ENCODE measurements at places on chromosomes 7 and 10. TPM values are rescaled to one million over a fixed set of nuclear protein-coding genes. Genes with fewer than 3 reads are reported as not detected.

TMEM176A gene
- total RNA-seq: not detected

SP8 gene
- not detected for total RNA-seq

GOLGA7B gene
- total RNA-seq: 0.03 TPM

ZNF503 gene
- 19.7 TPM for total RNA-seq

ELAPOR2 gene
- total RNA-seq: 16.2 TPM

SLC18A2 gene
- under 0.01 TPM for total RNA-seq

AGMO gene
- total RNA-seq: 5.5 TPM

FFAR4 gene
- total RNA-seq: not detected

OR2F1 gene
- total RNA-seq: not detected

SMURF1 gene
- 33.0 TPM for total RNA-seq

MMRN2 gene
- 6.2 TPM for total RNA-seq

DNA2 gene
- 2.8 TPM for total RNA-seq

OR2A42 gene
- not detected for total RNA-seq

KLF14 gene
- not detected for total RNA-seq

SYNPO2L gene
- total RNA-seq: not detected

SLC26A3 gene
- total RNA-seq: not detected

COL28A1 gene
- total RNA-seq: 0.17 TPM

MOGAT3 gene
- total RNA-seq: not detected

CHAT gene
- not detected for total RNA-seq

CPA5 gene
- total RNA-seq: not detected

GIMAP5 gene
- total RNA-seq: not detected

C10orf143 gene
- total RNA-seq: 0.13 TPM

CCT6A gene
- 159 TPM for total RNA-seq

JAZF1 gene
- 9.7 TPM for total RNA-seq

DPP6 gene
- total RNA-seq: not detected

CYREN gene
- 42.9 TPM for total RNA-seq

CALML3 gene
- total RNA-seq: not detected

PPP2R2D gene
- total RNA-seq: 29.6 TPM

ZFAND4 gene
- 4.1 TPM for total RNA-seq

PRKG1 gene
- 27.2 TPM for total RNA-seq

SFXN3 gene
- total RNA-seq: 97.7 TPM

IFIT1B gene
- not detected for total RNA-seq

DLD gene
- total RNA-seq: 54.2 TPM

HYAL4 gene
- not detected for total RNA-seq

SHOC2 gene
- total RNA-seq: 46.3 TPM

Measured in smooth muscle cell of the pulmonary artery (primary cell).